ENCODE measurements at places on chromosomes 1 and 21.

DNA sequence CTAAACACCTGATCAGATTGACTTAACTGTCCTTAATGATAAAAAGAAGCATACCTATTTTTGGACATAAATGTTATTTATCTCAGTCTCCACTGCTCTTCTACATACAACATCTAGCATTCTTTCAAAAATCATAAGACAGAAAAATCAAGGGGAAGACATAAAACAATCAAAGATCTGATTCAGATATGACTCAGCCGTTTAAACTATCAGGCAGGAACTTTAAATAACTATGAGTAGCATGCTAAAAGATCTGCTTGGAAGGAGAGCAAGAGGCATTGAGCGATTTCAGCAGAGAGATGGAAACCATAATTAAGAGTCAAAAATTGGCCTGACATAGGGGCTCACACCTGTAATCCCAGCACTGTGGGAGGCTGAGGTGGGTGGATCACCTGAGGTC is 27.2 kb upstream of the SLC22A15 start:
- peak; percentile 45 for DNase-seq

GRCh38 chr1:45833361-45833760 is 29.9 kb downstream of the MAST2 start:
- no peak for DNase-seq

DNA sequence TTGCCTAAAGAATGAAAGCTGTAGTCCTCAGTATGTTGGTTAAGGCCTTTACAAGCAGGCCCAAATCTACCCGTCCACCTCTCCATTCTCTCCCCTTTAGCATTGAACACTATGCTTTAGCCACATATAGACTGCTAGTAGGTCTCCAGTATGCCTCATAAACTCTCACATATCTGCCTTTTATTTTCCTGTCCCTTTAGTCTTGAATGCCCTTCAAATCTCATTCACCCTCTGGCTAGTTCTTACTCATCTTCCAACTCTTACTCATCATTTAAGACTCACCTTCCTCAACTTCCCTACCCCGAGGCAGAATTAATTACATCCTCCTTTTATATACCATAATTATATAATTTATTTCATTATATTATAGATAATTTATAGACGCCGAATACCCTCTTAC is 78.7 kb upstream of the TSPAN2 start:
- DNase-seq = no peak

- DNase-seq = peak; percentile 58
These were observed 39.4 kb upstream of the EPS15 start for GRCh38 chr1:51558375-51558924.

DNA sequence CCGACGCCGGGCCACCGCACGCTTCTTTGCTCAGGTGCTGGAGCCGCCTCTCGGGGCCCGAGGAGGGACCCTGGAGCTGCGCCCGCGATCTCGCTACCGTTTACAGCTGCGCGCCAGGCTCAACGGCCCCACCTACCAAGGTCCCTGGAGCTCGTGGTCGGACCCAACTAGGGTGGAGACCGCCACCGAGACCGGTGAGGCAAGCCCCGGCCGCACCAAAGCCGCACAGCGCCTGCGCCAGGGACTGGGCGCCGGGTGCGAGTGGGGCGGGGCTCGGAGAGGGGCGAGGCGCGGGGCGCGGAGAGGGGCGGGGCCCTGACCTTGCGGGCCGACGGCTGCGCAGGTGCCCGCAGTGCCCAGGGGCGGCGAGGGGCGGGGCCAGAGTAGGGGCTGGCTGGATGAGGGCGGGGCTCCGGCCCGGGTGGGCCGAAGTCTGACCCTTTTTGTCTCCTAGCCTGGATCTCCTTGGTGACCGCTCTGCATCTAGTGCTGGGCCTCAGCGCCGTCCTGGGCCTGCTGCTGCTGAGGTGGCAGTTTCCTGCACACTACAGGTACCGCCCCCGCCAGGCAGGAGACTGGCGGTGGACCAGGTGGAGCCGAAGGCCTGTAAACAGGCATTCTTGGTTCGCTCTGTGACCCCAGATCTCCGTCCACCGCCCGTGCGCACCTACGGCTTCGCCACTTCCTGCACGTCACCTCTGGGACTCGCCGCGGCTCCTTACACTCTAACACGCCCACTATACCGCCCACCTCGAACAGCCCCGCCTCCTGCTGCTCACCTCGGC is 9.8 kb upstream of the CDC20 start:
- peak; percentile 43 for DNase-seq

DNA sequence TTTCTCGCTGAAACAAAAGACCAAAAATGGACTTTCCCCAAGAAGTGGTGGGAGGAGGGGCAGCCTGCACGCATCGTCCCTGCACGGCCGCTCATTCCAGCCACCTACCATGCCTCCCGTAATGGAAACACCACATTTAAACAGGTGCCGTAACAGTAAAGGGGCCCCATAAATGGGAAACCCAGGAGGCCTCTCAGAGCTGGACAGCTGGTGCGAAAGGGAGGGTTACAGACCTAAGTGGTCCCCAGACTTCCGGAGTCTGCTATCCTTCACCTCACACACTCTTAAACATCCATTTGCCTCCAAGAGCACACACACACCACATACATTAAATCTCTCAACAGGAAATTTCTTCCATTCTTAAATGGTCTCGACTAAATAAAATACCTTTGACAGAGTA is 120.7 kb upstream of the SOD1 start:
- no peak for DNase-seq

- DNase-seq = no peak
These were observed 112.7 kb upstream of the BACE2 start for GRCh38 chr21:41055266-41055665.

GRCh38 chr1:212478467-212479025 is 45.8 kb downstream of the NENF start:
- DNase-seq = no peak

DNA sequence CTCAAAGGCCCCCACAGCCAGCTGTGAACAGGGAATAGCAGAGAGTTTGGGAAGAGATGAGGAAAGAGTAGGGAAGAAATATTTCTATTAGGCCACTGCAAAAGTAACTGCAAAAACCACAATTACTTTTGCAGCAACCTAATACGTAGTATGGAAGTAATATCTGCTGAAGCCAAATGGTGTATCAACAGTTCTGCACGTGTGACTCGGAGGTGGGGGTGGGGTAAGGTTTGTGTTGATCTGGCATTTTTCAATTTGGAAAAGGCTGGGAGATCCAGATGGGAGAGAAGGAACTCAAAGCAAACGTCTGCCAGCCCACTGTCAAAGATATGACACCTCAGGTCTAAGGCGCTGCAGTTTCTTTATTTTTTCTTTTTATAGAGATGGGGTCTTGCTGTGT is 11.1 kb upstream of the ZNF436 start:
- no peak for DNase-seq

GRCh38 chr21:35038772-35039319 is 10.3 kb downstream of the RUNX1 start:
- DNase-seq = no peak

GRCh38 chr1:151058692-151059091 is 730 bp downstream of the CDC42SE1 start:
- DNase-seq = peak; percentile 88

GRCh38 chr21:41660748-41661147 is 106.1 kb downstream of the RIPK4 start:
- no peak for DNase-seq

- no peak for DNase-seq
These were observed 11.6 kb downstream of the COL9A2 start for GRCh38 chr1:40305451-40305850.

GRCh38 chr1:184479435-184480167 is 92.8 kb downstream of the C1orf21 start:
- no peak for DNase-seq

DNA sequence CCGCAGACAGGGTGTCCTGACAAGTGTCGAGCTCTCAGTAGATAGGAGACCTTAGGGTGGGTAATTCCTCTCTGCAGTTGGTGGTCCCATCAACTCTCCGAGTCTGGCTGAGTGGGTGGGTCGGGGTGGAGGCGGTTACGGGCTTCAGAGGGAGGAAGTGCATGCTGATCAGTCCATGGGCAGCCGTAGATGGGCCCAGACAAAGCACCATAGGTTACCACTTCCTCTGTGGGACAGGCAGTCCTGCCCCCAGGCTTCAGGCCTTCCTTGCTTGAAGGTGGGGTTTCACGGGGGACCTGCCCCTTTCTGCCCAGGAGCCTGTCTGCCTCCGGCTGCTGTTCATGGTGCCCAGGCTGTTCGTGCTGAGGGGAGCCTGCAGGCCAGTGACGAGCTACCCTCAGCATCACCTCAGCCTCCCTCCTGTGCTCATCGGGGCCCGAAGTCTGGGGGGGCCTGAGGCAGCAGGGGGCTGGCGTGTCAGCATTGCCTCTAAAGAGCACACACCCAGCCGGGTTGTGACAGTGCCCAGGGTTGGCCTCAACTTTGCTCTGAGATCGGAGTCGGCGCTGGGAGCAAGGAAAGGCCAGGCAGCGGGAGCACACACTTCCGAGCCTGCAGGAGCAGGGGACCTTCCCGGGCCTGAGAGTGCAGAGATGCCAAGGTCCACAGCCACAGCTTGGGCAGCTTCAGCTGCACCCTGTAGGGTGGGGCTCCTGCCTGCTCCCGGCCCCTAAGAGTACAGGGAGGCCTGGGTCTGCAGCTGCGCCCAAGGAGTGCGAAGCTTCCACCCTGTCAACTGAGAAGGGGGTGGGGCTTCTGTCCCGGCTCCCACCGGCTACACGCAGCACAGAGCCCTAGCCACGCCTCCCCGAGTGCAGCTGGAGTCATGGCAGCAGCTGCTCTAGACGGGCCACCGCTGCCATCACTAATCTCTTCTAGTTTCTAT is 225.4 kb upstream of the NRIP1 start:
- DNase-seq = peak; percentile 29

DNA sequence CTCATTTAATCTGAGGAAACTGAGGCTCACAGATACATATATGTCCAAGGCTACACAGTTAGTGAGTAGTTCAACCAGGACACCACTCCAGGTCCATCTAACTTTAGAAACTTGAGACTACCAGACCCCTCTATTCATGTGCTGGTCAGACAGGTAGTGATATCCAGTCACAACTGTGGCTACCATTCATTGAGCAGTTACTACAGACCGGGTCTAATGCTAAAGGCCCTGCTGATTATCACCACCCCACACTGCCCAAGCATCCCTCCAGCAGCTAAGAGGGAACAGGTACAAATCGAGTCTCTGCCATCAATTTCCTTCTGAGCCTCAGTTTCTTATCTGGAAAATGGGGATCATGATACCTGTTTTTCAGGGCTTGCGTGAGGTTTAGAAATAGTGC is 5.3 kb downstream of the HPCA start:
- DNase-seq = no peak

DNA sequence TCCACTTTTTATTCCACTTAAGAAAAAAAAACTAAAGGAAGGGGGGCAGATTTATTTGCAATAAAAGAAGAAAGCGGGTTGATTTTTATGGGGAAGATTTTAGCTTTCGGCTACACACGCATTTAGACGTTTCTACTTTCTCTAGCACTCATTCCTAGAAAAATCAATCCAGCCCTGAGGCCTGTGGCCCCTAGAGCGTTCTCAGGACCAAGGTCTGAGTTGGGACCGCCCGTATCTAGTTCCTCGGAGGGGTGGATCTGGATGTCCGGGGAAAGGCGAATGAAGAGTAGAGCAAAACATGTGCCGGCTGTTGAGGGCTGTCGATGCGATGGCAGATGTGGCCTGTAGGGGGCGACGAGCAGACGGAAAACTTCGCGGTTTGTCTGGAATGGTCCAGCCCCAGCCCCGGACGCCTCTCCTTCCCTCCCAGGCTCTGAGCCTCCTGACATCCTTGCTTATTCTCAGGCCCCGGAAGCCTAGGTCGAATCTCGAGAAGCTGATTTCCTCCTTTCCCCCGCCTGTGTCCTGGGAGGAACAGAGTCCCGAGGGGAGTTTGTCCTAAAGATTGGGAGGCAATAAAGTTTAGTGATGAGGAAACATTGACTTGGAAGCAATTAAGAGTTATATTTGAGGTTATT is 5.2 kb downstream of the FOXD3 start:
- peak; percentile 47 for DNase-seq

- DNase-seq = peak; percentile 2
These were observed 1510.9 kb downstream of the KCNT2 start for GRCh38 chr1:195097316-195097715.

DNA sequence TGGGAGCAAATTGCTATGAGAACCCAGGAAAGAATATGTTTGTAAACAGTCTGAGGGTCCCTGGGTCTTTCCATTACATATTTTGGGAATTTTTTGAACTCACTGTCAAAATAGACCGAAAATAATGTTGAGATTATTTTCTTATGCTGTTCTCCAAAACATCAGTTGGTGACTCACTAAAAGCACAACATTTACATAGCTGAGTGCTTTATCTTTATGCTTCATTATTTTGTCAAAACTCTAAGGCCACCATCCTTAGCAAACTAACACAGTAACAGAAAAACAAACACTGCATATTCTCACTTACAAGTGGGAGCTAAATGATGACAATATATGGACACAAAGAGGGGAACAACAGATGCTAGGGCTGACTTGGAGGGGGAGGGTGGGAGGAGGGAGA is 459.3 kb downstream of the ADGRL2 start:
- DNase-seq = no peak
